ENCODE measurements at places on chromosomes 5 and 9. TPM values are rescaled to one million over a fixed set of nuclear protein-coding genes. Genes with fewer than 3 reads are reported as not detected.

GRCh38 chr9:99375481-99375880, 153.4 kb downstream of the SEC61B start:
- H3K27ac ChIP-seq = no peak overlapping the region
- H3K36me3 ChIP-seq = no peaks in the 10 kb centered on the region
- DNase-seq = no peak
- no peaks in the 10 kb centered on the region for H3K27me3 ChIP-seq

GRCh38 chr5:10595672-10596309, 31.9 kb downstream of the ANKRD33B start:
- H3K27ac ChIP-seq = peak overlapping the region; percentile 92
- DNase-seq = no peak
- H3K4me3 ChIP-seq = no peak overlapping the region
- H3K4me1 ChIP-seq = peaks cover 28% of the 10 kb centered on the region
- H3K27me3 ChIP-seq = peaks cover 6% of the 10 kb centered on the region

DNA sequence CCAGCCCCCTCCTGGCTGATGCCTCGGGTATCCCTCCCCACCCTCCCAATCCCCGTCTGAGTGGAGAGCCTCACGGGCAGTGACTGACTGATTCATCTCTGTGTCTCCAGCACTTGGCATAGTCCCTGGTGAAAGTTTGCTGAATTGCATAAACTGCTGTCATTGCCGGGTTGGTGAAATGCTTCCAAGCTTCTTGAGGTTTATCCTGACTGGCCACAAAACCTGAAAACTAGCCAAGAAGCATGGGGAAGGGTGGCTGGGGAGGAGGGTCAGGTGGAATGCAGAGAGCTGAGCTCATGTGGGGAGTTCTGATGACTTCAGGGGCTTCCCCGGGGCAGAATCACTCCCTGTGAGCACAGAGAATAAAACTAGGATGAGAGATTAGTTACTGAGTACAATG, 56.9 kb upstream of the GGTA1 start:
- H3K4me3 ChIP-seq = no peak overlapping the region
- H3K27me3 ChIP-seq = peaks cover 11% of the 10 kb centered on the region
- DNase-seq = no peak

DNA sequence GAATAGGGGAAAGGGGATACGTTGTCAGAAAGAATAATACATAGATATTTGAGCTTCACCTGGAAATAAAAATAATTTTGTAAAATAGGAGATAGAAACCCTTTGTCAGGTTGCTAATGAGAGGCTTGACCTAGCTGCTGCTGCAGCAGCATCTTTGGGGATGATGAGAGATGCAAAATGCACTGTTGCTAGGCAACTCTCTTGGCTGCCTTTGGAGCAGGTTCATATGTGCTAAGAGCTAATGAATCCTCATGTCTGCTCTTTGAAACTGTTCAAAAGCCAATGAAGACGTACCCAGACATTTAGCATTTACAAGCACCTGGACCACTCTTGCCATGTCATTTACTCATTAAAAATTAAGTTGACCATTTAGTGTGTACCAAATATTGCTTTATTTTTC, 121.7 kb downstream of the FOCAD start:
- no peak for DNase-seq
- H3K4me1 ChIP-seq = peaks cover 6% of the 10 kb centered on the region
- no peaks in the 10 kb centered on the region for H3K36me3 ChIP-seq
- no peak overlapping the region for H3K4me3 ChIP-seq
- peak overlapping the region; percentile 39 for H3K27ac ChIP-seq

The MEGF10 gene
- total RNA-seq = 0.69 TPM

GRCh38 chr5:97297704-97298091, 114.7 kb upstream of the RIOK2 start:
- H3K4me1 ChIP-seq = no peaks in the 10 kb centered on the region
- no peak for DNase-seq
- no peaks in the 10 kb centered on the region for H3K36me3 ChIP-seq
- no peak overlapping the region for H3K4me3 ChIP-seq

GRCh38 chr9:137832191-137832700, 45.3 kb upstream of the CACNA1B start:
- H3K36me3 ChIP-seq = peaks cover 8% of the 10 kb centered on the region
- H3K27me3 ChIP-seq = peaks cover under 1% of the 10 kb centered on the region
- DNase-seq = no peak
- H3K4me3 ChIP-seq = no peak overlapping the region
- peaks cover 19% of the 10 kb centered on the region for H3K4me1 ChIP-seq

The SLC28A3 gene
- not detected for total RNA-seq

- no peaks in the 10 kb centered on the region for H3K4me1 ChIP-seq
- H3K4me3 ChIP-seq = no peak overlapping the region
- no peak for DNase-seq
- no peaks in the 10 kb centered on the region for H3K36me3 ChIP-seq
- H3K27me3 ChIP-seq = no peaks in the 10 kb centered on the region
These were observed 106.0 kb downstream of the HACD4 start for GRCh38 chr9:20925256-20926045.

DNA sequence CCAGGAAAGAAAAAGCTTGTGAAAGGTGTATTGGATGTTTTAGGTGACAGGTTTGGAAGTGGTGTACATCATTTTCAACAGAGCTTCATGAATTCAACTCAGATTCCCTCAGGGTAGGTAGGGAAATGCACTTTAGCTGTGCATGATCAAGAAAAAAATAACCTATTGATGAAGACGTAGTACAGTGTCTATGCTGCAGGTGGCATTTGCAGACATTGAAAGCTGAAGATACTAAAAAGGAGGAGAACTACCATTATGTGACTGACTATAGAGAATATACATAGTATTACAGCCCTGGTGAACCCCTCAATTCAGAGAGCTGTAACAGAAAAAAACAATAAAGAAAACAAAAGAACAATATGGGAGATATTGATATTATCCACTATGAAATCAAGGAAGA, 2344.7 kb upstream of the ACO1 start:
- no peaks in the 10 kb centered on the region for H3K36me3 ChIP-seq
- no peak for DNase-seq
- no peak overlapping the region for H3K4me3 ChIP-seq

GRCh38 chr9:137449081-137449844, 8.1 kb upstream of the ENTPD8 start:
- no peaks in the 10 kb centered on the region for H3K36me3 ChIP-seq
- H3K4me1 ChIP-seq = peaks cover 4% of the 10 kb centered on the region
- DNase-seq = peak; percentile 21
- H3K4me3 ChIP-seq = no peak overlapping the region

The GRPEL2 gene
- 34.7 TPM for total RNA-seq

The SPATA31C1 gene
- total RNA-seq = not detected

The DNAJC18 gene
- 55.9 TPM for total RNA-seq

The SCGB3A1 gene
- not detected for total RNA-seq
